ENCODE measurements at places on chromosomes 3 and 15. TPM values are rescaled to one million over a fixed set of nuclear protein-coding genes. Genes with fewer than 3 reads are reported as not detected.
A peak's percentile ranks its signal among the peaks of the same experiment; 100 is the strongest.

The ZNF621 gene
- 32.0 TPM for total RNA-seq

GRCh38 chr3:14375192-14375591 is 27.2 kb upstream of the SLC6A6 start:
- H3K4me1 ChIP-seq = peaks cover 29% of the 10 kb centered on the region
- no peaks in the 10 kb centered on the region for H3K27me3 ChIP-seq
- no peak overlapping the region for H3K27ac ChIP-seq

- peaks cover 30% of the 10 kb centered on the region for H3K4me1 ChIP-seq
- H3K27ac ChIP-seq = peak overlapping the region; percentile 87
- H3K27me3 ChIP-seq = no peaks in the 10 kb centered on the region
- DNase-seq = no peak
Observed at GRCh38 chr15:83694015-83694414, 40.1 kb downstream of the ADAMTSL3 start.

The IMPG2 gene
- 0.59 TPM for total RNA-seq

The FES gene
- total RNA-seq = 29.4 TPM
